Bronchial epithelial cell (primary cell): ENCODE measurements at places on chromosomes 7 and 10.
A peak's percentile ranks its signal among the peaks of the same experiment; 100 is the strongest.

- DNase-seq = no peak
Measured at GRCh38 chr10:44589181-44589943, 204.5 kb upstream of the CXCL12 start.

DNA sequence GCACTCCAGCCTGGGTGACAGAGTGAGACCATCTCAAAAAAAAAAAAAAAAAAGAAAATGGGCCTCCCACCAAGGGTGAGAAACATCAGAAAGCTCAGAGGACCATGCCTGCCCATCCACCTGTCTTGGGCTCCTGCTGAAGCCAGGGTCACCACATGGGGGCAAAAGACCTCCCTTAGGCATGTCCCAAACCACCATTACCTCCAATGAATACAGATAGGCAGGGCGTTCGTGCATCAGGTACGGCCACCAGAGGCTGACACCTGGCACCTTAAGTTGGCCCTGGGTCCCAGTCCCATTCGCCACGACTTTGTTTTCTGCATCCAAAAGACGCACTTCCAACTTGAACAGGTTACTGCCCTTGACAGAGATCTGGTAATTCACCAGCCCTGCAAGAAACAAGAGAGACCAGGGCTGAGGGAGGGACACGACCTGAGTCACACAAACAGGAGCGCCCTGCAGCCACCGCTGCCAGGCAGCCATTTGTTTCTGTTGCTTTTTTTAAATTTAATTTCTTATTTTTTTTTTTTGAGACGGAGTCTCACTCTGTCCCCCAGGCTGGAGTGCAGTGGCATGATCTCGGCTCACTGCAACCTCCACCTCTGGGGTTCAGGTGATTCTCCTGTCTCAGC, 6.1 kb downstream of the GUSB start:
- DNase-seq = no peak

DNA sequence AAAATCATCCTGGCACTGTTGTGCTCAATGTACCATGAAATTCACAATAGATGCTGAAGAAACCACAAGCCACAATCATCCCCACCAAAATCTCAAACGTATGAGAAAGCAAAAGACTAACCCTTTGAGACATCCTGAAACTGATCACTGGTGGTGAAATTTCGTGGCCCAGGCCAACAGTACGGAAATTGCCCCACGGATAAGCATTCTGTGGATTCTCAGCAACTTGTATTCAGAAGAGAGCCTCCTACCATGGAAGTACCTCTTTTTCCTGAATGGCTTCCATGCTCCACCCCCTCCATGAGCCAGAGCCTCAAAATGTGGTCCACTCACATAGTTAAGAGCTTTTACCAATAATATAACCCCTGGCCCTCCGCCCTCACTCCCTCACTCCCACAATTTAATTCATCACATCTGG, 163.9 kb upstream of the AUTS2 start:
- no peak for DNase-seq

- DNase-seq = no peak
Measured at GRCh38 chr10:119211625-119212441, 4.5 kb downstream of the GRK5 start.

DNA sequence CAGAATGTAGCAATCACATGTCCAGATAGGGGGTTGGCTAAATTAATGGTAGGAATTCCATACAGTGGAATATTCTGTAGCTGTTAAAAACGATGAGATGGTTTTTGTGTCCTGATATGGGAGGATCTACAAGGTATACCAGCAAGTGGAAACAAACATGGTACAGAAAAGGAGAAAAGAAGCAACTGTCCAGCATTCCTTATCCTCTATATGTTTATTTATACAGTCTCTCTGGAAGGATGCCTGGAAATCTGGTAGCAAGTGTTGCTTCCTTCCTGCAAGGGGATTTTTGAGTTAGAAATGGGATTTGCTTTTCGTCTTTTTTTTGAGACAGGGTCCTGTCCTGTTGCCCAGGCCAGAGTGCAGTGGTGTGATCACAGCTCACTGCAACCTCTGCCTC, 19.3 kb downstream of the IL15RA start:
- no peak for DNase-seq

GRCh38 chr10:93027508-93027907, 33.1 kb upstream of the CYP26C1 start:
- no peak for DNase-seq

GRCh38 chr10:106395041-106395749, 769.3 kb downstream of the SORCS1 start:
- peak; percentile 11 for DNase-seq

GRCh38 chr10:113907166-113907565, 52.7 kb downstream of the NHLRC2 start:
- no peak for DNase-seq

DNA sequence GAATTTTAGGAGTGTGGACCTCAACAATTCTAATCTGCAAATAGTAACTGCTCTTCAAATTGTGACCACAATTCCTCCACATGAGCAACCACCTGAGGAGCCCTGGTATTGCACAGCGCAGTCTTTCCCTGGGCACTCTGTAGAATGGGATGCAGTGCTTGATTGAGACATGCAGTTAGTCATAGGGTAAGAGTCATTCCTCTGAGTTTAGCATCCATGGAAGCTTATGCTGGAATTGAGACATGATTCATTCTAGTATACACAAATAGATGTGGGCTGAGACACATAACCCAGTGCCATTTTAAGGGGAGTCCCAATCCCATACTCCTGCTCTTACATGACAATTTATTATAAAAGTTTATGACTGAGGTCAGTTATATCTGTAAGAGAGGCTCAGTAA, 582.3 kb upstream of the CNTNAP2 start:
- peak; percentile 37 for DNase-seq

DNA sequence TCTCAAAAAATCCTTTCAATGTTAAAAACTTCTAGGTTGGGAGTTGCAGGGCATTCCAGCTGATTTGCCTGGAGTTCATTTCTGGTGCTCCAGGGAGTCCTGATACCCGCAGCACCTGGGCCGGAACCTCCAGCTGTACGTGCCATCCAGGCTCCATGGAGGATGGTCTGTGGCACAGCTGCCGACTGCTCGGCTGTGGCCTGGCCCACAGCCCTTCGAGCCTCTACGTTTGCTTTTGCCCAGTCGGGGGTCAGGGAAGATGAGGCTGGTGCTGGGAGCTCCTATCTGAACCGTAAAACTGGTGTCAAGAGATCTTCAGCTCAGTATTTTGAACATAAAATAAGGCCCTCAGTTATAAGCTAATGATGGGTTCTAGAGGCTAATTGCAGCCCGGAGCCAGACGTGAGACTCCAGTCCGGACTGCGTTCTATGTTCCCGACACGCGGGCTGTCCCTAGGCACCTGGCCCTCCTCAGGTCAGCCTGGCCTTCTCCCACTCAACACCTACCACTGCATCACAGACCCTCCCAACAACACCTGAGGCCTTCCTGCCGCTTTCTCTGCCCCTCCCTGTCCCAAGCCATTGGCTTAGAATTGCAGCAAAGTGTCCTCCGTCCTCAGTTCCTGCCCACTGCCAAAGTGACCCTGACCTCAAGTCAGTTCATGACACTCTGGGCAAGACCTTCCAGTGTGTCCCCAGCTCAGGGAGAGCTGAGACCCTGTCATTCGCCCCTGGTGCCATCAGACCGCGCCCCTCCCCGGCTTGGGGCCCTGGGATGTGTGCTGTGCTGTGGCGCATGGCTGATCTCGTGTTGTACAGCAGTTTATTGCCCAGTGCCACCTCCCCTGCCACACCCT, 64.2 kb upstream of the DNAJB6 start:
- no peak for DNase-seq

- DNase-seq = peak; percentile 71
Measured at GRCh38 chr10:108204528-108205305, 1040.2 kb upstream of the SORCS1 start.

DNA sequence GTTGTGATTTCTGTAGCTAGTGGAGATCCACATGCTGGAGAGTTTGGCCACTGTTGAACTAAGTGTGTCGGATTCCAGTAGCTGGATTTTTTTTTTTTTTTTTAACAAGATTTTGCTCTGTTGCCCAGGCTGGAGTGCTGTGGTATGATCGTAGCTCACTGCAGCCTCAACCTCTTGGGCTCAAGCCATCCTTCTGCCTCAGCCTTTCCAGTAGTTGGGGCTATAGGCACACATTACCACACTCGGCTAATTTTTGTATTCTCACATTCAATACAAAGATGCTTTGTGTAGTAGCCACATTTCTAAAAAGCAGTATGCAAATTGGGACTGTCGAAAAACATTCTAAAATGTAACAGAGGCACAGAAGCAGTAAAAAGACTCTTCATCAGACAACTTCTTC, 63.5 kb downstream of the RABGEF1 start:
- no peak for DNase-seq

DNA sequence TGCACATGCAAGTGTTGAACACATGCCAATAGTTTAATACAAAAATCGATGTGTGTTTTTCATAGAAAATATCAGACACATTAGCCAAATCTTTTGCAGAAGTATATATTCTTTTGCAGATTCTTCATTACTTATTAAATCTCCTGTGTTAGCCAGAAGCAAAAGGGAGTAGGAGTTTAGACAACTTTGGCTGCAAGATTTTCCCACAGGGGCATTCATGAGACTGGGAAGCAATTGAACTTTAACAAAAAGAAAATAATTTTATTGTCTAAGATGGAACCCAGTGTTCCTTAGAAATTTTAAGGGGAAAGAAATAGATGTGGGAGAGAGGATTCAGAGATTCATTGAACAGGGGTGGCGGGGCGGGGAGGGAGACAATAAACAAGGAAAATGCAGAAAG, 1336.0 kb downstream of the GATA3 start:
- DNase-seq = no peak

DNA sequence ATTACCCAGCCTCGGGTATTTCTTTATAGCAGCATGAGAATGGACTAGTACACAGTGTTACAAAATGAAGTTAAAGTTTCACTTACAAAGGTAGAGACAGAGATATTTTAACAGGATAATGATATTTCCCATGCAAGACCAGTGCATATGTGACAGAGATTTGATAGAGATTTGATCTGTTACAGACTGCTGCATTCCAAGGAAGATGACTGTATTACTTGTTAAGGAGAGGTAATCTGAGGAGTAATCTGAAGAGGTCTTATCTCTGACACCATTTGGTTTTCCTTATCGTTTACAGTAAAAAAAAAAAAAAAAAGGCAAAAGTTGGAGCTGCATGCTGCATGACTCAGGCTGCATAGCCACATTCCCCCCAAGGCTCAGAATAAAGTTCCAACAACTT, 289.6 kb downstream of the POM121L12 start:
- peak; percentile 12 for DNase-seq

DNA sequence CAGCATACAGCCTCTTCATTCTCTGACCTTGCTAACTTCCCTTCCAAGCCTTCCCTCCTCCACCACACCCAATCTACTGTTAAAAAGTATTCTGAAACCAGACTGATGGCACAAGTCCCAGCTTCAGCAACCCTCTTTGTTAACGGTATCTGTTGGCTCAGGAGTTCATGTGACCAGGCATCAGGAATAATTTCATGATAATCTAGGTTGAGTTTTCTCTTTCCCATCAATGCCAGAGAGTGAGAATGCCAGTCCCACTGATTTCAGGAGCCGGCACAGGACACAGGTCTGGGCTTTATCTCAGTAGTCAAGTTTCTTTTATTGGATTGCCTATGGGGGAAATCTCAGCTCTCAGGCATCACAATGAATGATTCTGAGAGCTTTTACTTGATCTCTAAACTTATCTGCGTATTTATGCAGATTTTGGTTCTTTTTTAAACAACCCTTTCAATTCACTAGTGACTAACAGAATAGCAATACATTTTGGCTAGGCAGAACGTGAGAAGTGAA, 231.0 kb upstream of the LYZL1 start:
- DNase-seq = no peak

DNA sequence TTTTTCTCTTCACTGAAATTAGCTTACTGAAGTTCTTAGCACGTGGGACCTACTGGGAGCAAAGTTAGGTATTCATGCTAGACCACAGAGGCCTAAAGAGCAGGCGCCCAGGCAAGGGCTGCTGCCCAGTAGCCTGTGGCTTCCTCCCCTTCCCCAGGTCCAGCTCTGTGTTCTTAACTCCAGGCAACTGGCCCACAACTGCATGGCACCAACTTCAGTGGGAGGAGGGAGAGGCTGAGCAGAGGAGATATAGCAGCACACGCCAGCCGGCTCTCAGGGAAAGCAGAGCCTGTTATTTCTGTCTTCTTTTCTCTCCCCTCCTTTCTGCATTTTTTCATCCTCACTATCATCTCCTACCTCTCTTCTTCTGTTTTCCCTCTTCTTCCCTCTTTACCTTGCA, 67.4 kb downstream of the PCGF5 start:
- no peak for DNase-seq

- DNase-seq = no peak
Measured at GRCh38 chr10:33209802-33210201, 124.7 kb downstream of the NRP1 start.

GRCh38 chr7:29147821-29148220, 1.5 kb upstream of the CPVL start:
- no peak for DNase-seq

- peak; percentile 50 for DNase-seq
Measured at GRCh38 chr7:108613147-108613948, 43.7 kb downstream of the DNAJB9 start.

DNA sequence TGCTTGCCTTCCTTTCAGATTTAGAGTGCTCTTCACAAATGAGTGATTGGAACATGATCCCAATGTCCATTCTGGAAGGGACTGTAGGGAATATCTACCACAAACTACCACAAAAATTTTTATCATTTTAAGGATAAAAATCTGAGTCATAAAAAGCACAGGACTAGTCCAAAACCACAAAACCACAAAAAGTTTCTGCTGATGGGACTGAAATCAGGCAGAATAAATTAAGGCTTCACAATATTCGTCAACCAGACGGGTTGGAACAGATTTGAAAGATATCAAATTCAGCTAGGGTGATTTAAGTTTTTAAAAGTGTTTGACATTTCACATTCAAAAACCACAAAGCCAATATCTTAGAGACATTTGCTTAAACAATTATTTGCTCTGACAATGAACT, 100.1 kb upstream of the PTN start:
- peak; percentile 72 for DNase-seq

DNA sequence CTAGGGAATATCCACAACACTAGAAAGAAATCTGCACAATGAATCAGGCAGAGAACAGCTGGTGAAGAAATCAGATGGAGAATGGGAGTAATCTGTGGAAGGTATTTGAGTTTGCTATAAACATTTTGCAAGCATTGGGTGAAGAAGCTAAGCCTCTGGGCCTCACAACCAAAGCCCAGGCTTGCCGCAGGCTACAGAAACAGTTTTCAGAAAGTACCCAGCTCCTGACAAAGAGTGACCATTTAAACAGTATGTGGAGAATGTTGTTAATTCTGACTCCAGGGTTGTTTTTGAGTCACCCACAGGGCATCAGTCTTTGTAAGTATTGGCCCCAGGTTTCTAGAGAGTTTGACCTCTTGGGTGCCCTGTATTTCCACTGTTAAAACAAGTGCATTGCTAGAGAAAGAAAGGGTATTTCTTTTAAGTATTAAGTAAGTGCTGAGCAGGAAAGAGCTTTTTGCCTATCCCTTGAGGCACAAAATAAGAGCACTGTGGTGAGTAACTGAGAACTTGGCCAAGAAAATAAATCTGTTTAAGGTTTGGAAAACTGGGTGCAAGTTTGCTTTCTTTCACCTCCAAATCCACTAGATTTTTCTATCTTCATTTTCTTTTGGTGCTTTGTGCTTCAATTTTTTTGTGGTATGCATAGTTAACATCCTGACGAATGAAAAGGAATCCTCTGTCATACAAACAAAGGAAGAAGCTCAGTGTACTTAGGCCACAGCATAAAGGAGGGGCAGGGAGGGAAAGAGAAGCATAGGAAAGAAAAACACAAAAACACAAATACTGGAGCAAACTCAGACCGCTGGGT, 691.8 kb downstream of the SUGCT start:
- DNase-seq = no peak

- no peak for DNase-seq
Measured at GRCh38 chr7:154767821-154768415, 235.0 kb downstream of the PAXIP1 start.

- DNase-seq = no peak
Measured at GRCh38 chr10:131912620-131913019, 11.8 kb downstream of the PPP2R2D start.
